ENCODE measurements at places on chromosomes 11 and 22.

GRCh38 chr11:62665599-62666258, 617 bp downstream of the CSKMT start:
- DNase-seq: peak; percentile 32

DNA sequence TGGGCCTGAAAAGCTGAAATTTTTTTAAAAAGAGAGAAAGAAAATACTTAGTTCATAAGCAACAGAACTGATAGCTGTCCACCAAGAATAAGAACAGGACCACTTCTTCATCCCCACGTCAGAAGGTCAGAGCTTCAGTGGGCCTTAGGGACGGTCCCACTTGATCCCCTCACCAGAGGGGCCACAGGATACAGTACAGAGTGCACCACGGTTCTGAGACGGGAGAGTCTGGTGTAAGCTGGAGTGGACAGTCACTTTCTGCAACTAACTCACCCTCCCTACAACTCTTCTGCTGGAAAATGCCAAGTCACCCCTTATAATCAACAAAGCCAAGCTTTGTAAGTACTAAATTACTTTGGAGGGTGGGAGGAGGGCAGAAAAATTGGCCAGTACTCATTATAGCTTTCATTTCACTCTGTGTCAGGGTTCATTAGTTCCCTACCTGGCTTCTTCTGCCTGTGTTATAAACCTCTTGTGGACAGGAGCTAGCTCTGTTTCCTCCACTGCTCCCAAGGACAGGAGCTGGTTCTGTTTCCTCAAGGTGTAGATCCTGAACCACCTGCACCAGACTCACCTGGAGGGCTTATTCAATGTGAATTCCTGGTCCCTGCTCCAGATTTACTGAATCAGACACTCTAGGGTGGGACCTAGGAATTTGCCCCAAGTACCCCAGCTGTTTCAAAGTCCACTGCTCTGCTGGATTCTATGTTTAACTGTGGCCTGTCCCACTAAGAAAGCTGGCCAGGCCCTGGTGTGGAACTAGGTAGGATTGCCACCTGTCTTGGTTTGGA, 39.6 kb downstream of the SCGB1A1 start:
- DNase-seq: no peak

DNA sequence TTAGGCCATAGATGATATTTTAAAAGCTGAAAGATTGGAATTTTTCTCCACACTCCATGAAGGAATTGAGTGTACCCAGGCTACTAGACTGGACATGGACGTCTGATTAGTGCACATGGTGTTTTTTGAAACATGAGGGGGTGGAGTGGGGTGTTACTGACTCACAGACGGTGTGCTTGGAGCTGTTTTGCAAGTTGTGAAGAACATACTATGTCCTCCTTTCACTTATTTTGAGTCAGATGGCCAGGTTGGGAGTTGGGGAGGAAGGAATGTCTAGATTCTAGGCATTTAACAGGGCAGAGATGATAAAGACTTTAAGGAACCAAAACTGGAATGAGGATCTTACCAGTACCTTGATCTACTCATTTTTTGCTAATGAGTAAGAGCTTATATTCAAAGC, 158.1 kb upstream of the MTNR1B start:
- DNase-seq: no peak

DNA sequence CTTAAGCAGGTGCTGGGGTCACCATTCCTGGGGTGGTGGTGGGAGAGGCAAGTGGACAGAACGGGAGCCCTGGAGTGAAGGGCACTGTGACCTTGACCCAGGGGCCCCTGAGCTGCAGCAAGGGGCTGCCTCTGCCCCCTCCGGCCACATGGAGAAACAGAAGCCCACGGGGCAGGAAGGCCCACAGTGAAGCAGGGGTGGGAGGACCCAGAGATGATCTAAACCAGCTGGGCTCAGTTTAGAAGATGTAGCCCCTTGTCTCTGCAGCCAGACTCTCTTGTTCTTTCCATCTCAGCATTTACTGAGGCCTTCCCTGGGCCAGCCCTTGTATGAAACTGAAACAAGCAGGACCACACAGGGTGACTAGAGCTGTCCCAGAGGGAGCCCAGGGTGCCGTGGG, 30.5 kb downstream of the WNT11 start:
- DNase-seq: no peak

GRCh38 chr22:43923631-43924464, at the start of gene PNPLA3:
Gene PNPLA3 (plus strand): TSS chr22:43923805. CDS start chr22:43923912, 107 bp downstream.
- peak; percentile 82 for DNase-seq

- DNase-seq: no peak
These were observed 73.2 kb upstream of the SUSD2 start for GRCh38 chr22:24108073-24108472.

- no peak for DNase-seq
These were observed 6.5 kb downstream of the MTMR2 start for GRCh38 chr11:95917193-95918036.

GRCh38 chr11:128156486-128156885, 430.9 kb downstream of the ETS1 start:
- DNase-seq: no peak

GRCh38 chr11:126456783-126457542, 101.5 kb downstream of the ST3GAL4 start:
- no peak for DNase-seq

GRCh38 chr11:11577932-11578911, 43.6 kb downstream of the GALNT18 start:
- no peak for DNase-seq

DNA sequence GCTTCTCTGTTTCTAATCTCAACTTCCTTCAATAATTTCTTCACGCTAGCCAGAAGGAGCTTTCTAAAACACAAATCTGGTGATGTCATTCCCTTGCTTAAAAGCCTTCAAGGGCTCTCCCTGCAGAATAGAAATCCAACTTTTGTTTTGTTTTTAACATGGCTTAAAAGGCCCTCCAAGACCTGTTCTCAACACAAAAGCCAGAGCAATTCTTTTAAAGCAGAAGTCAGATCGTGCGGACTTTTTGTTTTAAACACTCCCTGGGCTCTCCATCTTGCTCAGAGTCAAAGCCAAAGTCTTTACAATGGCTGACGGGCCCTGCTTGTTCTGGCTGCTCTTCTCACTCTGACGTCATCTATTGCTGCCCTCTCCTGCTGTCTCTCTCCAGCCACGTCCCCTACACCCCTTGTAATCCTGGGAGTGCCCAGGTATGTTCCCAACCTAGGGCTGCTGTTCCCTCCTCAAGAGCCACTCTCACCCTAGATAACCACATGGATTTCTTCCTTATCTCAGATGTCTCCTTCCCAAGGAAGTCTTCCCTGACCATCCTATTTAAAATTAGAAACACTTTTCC, 22.5 kb downstream of the TECTA start:
- DNase-seq: no peak

GRCh38 chr22:42180349-42180842, 49.8 kb upstream of the CYP2D6 start:
- no peak for DNase-seq

- no peak for DNase-seq
These were observed 6.9 kb downstream of the OR10V1 start for GRCh38 chr11:59706518-59707285.

GRCh38 chr11:73656985-73657384, 10.6 kb downstream of the PLEKHB1 start:
- DNase-seq: no peak

GRCh38 chr11:117097389-117098268, 599 bp downstream of the SIK3 start:
- DNase-seq: peak; percentile 63

GRCh38 chr11:35015621-35016387, 99.4 kb downstream of the PDHX start:
- DNase-seq: no peak

DNA sequence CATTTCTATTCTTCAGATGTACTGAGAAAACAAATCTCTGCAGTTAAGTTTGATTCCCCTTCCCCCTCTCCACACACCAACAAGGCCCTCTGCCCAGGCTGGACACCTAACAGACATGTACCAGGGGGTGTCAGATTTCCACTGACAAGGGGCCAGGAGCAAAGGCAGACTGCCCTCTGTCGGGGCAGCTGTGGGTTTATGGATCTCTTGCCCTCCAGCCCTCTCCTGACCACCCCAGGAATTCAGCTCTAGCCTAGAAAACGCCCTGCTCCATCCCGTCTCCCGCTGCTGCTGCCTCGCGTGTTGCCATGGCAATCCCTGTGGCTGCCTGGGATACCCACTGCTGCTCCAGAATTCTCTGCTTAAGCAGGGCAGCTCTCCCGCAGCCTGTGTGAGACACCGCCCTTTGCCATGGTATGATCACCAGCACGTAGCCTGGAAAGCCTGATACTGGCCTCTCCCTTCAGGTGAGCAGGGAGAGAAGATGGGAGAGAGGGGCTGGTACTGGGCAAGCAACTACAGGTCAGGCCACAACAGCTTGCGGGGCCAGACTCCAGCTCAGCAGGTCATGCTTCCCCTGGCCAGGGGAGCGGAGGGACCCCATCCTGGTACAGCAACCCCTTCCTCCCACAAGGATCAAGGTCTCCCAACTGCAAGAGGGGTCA, 41.6 kb downstream of the BUD13 start:
- DNase-seq: peak; percentile 44

GRCh38 chr22:49432897-49433443, 394.7 kb downstream of the BRD1 start:
- no peak for DNase-seq

GRCh38 chr11:124479561-124479960, 34.1 kb upstream of the OR8B8 start:
- no peak for DNase-seq

GRCh38 chr11:69510471-69511357, 29.3 kb downstream of the LINC01488 start:
- no peak for DNase-seq

- no peak for DNase-seq
These were observed 18.8 kb upstream of the INCENP start for GRCh38 chr11:62104816-62105653.

- no peak for DNase-seq
These were observed 10.7 kb downstream of the SDF2L1 start for GRCh38 chr22:21652547-21653545.

- no peak for DNase-seq
These were observed 12.7 kb downstream of the TMEM121B start for GRCh38 chr22:17108256-17109112.

GRCh38 chr11:117195258-117195657, 3.9 kb upstream of the TAGLN start:
- no peak for DNase-seq

- DNase-seq: no peak
These were observed 125.2 kb downstream of the LRRC4C start for GRCh38 chr11:41334007-41334933.

DNA sequence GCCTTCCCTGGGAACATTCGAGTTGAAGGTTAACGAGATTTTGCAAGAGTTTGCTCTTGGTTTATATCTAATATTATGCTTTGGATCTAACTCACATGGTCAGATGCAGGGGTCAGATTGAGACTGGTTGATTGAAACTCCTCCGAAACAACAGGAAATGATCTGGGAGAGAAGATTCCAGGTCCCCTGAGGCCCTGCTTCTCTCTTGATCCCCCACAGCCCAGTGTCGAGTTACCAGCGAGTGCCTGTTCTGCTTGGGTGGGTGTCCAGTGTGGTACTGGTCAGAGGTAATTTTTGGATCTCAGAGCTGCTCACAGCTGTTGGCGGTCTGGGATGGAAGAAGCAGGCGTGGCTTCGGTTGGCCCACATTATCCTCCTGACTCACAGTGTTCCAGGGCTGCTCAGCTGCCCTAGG, 9.2 kb downstream of the FBLN1 start:
- no peak for DNase-seq

- DNase-seq: no peak
These were observed 118.4 kb downstream of the TEAD1 start for GRCh38 chr11:12792590-12792989.

DNA sequence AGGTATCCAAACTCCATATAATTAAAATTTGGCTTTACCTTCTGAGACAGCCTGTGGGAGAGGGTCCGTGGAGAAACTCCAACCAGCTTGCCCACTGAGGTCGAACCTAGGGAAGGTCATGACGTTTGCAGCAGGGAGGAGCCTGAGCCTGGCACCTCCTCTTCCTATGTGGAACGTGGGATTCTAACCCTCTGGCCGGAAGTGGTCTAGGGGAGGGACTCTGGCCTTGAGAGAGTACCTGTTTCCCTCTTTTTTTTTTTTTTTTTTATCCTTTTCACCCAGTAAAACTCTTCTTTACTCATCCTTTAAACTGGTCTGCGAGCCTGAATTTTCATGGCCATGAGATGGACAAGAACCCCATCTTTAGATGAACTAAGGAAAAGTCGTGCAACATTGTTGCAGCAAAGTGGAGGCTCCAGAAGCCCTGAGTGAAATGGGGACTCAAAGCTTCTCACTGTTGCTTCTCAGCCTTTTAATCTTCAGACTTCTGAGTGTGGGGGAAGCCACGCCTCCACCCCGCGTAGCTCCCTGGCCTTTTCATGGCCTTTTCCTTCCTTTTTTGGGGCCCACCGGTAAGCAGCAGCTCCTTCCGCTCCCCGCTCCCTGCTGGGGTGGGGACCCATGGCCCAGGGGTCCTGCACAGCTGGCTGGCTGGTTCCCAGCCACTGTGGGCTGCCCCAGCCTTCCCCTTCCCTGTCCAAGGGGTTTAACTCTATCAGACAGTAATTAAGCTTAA, 1359.9 kb downstream of the LRRC4C start:
- no peak for DNase-seq

- DNase-seq: no peak
These were observed 4.1 kb downstream of the EED start for GRCh38 chr11:86248609-86249008.

DNA sequence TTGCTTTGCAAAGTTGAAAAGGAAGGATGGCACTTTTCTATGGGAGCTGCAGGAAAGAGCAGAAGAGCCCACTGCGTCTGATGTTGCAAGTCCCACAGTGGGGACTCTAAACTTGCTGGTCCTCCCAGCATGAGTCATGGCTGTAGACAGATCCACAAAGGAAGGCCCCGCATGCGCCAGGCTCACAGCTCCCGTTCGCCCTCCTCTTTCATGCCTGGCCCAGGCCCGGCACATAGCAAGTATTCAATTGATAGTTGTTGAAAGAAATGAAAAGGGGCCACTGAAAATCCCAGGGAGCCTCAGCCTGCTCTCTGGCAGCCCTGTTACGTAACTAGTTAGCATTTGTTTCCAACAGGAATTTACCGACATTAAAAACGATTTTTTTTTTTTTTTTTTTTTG, 18.9 kb downstream of the AP1B1 start:
- peak; percentile 58 for DNase-seq

DNA sequence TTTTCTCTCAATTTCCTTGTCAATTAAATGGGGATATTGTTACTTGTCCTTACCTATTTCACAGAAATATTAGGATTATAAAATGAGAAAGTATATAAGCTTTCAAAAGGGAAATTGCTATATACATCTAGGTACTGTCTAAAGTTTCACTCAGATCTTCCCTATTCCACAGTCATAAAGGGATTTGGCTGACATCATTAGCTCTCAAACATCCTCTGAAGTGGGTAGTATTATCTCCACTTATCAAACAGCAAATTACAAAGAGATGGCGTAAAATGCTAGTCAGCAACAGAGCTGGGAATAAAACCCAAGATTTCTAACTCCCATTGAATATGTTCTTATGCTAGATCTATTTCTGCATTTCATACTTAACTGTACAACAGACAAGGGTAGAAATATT, 50.9 kb downstream of the SLC25A17 start:
- DNase-seq: no peak
